ENCODE measurements at places on chromosomes 4 and X.

DNA sequence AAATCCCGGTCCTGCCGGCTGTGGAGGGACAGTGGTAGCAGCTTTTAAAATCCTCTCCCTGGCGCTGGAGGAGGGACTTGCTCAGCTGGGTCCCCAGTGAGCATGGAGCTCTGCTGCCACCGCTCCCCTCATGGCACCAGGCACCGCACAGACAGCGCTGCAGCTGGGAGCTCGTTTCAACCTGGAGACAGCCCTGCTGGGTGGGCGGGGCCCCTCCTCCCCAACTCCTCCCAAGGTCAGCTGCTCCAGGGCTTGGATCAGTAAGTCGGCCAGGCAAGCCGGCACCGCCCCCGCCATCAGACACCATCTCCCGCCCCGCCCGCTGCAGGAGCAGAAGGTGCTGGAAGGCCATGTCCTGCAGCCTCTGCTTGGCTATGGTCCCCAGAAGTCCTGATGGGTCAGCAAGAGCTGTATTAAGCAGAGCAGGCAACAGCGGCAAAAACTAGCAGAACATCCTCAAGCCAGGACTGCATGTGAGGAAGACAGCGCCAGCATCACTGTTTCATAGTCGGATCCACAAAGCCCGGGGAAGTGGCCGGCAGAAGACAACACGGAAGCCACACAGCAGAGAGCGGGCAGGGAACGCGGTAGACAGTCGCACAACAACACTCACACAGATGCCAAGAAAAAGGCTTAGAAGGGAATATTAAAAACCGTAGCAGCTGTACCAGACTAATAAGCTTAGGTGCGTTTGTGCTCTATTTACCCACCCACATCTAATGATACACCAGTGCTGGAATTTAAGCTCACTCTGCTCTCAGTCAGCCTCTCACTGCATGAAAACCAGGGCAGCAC is 16.2 kb downstream of the ZFYVE28 start:
- DNase-seq, result peak; percentile 62

DNA sequence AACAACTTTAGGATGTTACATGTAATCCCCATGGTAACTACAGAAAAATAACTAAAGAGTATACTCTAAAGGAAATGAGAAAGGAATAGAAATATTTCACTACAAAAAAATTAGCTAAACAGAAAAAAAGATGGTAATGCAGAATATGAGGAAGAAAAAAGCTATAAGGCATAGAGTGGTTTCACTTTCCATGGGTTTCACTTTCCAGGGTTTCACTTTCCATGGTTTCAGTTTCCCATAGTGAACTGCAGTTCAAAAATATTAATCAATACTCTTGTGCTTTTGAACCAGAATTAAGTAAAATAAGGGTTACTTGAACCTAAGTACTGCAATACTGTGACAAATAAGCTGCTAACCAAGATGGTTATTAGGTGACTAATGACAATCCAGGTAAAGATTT is 42.0 kb downstream of the NPFFR2 start:
- no peak for DNase-seq

- DNase-seq, result no peak
Observed at GRCh38 chr4:151409470-151410313, 716 bp downstream of the FHIP1A start.

DNA sequence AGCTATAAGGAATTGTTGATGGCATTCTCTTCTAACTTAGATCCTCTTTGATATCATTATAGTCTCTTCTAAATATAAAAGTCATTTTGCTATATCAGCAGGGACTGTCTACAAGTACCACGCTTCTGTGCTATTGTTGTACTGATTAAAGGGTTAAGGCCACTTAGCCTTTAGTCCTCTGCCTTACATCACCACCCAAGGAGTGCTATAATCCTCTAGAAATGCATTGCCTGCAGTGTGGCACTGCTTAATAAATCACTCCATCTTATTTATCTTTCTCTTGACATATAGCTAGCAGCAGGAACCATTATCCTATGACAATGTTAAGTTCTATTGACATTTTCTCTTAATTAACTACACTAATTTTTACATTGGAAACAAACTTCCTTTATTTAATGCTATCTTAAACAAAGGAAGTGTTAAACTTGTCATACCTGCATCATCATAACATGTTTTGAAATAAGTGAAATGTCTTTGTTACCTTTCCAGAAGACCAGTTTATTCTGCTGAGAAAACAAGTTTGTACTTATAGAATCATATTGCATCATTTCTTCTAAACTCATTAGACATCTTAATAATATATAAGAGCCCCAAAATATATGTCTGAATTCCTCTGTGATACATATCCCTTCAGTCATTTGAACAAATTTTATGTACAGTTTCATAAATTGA is 360.9 kb upstream of the ATOH1 start:
- no peak for DNase-seq

- no peak for DNase-seq
Observed at GRCh38 chrX:17737986-17738713, 857 bp downstream of the SCML1 start.

GRCh38 chr4:40363382-40363920 is 28.3 kb downstream of the CHRNA9 start:
- no peak for DNase-seq

DNA sequence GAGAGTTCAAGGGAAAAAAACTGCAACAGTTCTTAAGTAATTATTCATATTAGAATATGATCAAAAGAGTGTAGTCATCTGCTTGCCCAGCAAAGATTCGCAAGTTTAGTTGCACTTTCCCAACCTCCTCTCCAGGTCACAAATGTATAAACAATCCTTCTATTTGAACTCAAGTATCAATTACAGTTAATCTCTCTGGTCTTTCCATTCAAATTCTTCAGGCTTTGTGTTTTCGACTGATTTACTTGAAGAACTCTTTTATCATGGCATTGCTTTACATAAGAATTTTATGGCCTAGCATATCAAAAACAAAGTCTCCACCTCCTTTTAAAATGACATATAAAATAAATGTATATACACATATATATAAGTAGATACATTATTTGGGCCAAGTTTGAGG is 1009.6 kb upstream of the DIAPH2 start:
- no peak for DNase-seq

- peak; percentile 7 for DNase-seq
Observed at GRCh38 chr4:119227690-119228089, 15.2 kb downstream of the USP53 start.

DNA sequence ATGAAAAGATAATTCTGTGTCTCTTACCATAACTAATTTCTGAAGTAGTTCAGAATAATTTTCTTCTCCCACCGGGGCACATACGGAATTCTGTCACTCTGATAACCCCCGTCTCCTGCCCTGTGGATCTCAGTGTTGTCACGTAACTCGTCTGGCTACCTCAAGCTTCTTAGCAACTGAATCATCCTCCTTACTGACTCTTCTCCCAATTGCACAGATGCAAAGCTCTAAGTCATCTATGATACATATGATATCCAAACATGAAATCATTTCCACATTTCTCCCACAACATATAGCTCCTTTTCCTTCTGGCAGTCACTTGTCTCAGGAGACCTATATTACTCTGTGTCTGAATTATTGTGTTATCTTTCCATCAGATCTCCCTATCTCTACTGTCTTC is 1043.1 kb upstream of the TENM3 start:
- no peak for DNase-seq

DNA sequence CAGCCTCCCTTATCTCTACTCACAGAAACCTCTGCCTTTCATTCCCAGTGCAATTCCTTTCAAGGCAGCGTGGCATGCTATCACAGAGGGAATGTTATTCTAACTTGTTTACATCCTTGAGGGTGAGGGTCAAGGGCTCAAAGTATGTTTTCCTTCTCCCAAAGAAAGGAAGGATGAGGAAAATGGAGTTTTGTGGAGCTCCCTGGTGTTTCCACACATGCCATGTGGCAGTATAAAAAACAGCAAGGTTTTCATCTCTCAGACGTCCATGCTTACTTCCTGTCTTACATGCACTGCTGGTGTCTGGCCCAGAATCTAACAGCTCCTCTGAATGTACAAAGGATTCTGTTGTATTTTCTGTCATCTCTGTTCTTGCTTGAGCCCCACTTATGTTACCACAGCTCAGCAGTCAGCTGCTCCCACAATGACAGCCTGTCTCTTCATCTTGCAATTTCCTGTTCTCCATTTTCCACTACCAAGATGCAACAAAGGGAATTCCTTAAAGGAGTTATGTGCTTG is 128.0 kb downstream of the SNCA start:
- DNase-seq, result peak; percentile 3

DNA sequence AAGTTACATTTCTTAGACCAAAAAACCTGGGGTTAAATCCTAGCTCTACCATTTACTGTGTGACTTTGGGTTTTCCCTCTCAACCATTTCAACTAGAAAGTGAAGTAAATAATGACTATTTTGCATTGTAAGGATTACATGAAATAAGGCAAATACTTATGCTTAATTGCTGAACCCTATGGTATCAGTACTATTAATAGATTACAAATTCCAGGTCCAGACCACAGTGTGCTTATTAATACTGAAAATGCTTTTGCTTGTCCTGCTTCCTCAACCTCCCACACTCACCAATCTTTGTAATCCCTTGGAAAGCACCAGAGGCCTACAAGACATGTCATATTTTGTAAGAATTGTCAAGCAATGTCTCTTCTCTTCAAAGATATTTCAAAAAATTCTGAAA is 456.5 kb downstream of the SPOCK3 start:
- no peak for DNase-seq

GRCh38 chr4:187679450-187679849 is 316.1 kb upstream of the ZFP42 start:
- no peak for DNase-seq

DNA sequence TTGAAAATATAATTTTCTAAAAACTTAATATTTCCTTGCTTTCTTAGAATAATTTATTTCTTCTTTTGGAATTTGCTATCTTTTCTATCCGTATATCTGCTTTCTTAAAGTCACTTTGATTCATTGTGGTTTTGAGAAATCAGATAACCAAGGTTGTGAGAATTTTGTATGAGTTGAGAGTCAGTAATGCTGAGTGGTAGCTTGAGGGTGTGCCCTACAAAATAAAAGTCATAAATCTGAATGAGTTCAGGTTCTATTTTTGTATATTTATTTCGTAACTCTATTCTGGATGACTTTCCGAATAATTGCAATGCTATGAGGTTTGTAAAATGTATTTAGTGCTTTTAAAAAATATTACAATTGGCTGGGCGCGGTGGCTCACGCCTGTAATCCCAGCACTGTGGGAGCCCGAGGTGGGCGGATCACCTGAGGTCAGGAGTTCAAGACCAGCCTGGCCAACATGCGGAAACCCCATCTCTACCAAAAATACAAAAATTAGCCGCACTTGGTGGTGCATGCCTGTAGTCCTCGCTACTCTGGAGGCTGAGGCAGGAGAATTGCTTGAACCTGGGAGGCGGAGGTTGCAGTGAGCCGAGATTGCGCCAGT is 8.9 kb downstream of the COPS4 start:
- DNase-seq, result peak; percentile 46

DNA sequence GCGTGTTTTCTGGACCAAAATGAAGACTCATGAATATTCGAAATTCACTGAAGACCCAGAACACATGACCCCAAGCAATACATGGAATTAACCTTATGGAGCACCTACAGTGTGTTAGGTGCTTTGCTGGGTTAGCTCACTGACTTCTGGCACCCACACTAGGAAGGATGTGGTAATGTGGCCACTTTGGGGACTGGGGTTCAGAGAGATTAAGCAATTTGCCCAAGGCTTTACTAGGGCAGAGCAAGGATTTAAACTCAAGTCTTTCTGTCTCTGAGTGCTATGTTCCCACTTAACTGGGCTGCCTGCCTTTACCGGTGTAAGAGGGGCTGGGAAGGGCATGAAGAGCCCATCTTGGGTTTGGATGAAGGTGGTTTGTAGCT is 162.0 kb upstream of the ATP6AP2 start:
- no peak for DNase-seq

DNA sequence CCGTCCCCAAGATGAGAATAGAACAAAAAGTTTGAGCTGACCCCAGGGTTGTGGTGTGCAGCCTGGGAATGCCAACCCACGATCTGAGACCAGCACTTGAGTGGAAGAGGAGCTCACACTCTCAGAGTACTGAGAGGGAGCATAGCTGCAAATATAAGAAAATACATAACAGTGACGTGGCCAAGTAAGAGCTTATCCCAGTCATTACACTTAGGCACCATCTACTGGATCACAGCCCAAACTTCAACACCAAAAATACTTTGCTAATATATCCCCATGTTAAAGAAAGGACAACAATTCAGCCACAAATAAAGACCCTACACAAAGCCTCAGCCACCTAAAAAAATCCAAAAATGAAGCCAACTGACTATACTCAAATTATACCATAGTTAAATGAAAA is 33.3 kb upstream of the CXCL6 start:
- DNase-seq, result no peak

GRCh38 chrX:41603596-41603995 is 85.2 kb upstream of the GPR34 start:
- DNase-seq, result no peak

GRCh38 chrX:124240422-124240821 is 92.0 kb upstream of the TEX13D start:
- peak; percentile 30 for DNase-seq

DNA sequence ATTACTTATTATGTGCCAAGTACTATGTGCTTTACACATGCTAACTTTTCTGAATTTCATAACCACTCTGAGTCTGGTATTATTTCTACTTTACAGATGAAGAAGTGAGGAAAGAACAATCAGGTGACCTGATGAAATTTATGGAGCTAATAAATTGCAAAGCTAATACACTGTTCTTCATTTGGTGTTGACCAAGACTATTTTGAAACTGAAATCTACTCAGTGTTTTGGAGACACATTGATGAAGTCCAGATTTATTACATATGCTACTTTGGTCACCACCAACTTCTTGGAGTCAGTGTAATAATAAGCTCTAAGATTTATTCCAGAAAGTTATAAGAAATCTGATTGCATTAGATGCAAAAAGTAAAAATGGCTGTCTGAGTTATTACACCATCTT is 637.9 kb downstream of the FAT4 start:
- no peak for DNase-seq

DNA sequence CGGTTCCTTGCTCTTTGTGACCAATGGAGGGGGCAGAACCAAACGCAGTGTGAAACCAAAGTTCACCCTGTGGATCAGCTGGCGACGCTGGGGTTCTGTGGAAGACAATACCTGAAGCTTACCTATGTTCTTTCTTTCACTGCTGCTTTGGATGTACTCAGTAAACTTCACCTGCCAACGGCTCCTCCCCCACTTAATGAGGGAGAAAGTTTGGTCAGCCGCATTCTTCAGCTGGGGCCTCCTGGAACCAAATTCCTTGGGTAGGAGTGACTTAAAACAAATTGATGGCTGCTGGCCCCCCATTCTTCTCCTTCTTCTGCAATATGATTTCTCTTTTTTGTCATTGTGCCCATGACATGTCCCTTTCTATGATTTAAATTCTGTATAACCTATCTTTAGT is 282.4 kb downstream of the ANK2 start:
- no peak for DNase-seq

GRCh38 chr4:19739101-19739651 is 512.5 kb upstream of the SLIT2 start:
- DNase-seq, result peak; percentile 60

DNA sequence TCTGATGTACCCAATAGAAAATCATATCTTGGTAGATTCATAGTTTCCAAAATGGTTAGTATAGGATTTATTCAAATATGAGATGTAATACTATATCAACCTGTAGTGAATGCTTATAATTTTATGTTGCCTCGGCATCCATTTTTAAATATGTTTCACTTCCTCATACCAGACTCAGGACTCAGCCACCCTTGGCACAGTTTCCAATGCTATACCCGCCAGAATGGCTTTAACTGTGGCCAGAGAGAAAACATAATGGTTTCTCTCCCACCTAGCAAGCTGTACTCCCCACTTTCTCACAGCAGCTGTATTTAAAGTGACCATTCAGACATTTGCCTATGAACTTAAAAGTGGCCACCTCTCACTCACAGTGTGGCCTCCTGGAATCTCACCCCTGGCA is 466.6 kb upstream of the PABPC4L start:
- DNase-seq, result no peak

Data from AG08395 (cell line).